PC-3 (cell line): ENCODE measurements at places on chromosomes 1 and 21.
A peak's percentile ranks its signal among the peaks of the same experiment; 100 is the strongest.

GRCh38 chr1:223062177-223062576 lies 80.9 kb downstream of the TLR5 start:
- peaks cover 10% of the 10 kb centered on the region; the same call in 1 of the 2 replicates for H3K27me3 ChIP-seq
- H3K4me1 ChIP-seq = no peaks in the 10 kb centered on the region
- DNase-seq = peak; percentile 31
- no peaks in the 10 kb centered on the region for H3K36me3 ChIP-seq
- H3K4me3 ChIP-seq = no peak overlapping the region

GRCh38 chr1:24902471-24902891 lies 27.6 kb downstream of the RUNX3 start:
- DNase-seq = no peak
- H3K36me3 ChIP-seq = no peaks in the 10 kb centered on the region
- H3K27me3 ChIP-seq = no peaks in the 10 kb centered on the region
- no peak overlapping the region for H3K4me3 ChIP-seq
- H3K4me1 ChIP-seq = no peaks in the 10 kb centered on the region

GRCh38 chr1:182601416-182601786 lies 2.8 kb downstream of the RGS16 start:
- peaks cover 7% of the 10 kb centered on the region for H3K4me1 ChIP-seq
- 0 out of 2 replicates have a peak, but pooled peaks cover 3% of the 10 kb centered on the region for H3K36me3 ChIP-seq
- no peak overlapping the region for H3K27ac ChIP-seq

GRCh38 chr21:31397030-31397429 lies 53.0 kb upstream of the TIAM1 start:
- H3K27ac ChIP-seq = no peak overlapping the region
- H3K36me3 ChIP-seq = no peaks in the 10 kb centered on the region
- H3K4me3 ChIP-seq = no peak overlapping the region
- no peak for DNase-seq
- H3K27me3 ChIP-seq = no peaks in the 10 kb centered on the region

- H3K36me3 ChIP-seq = peaks cover 2% of the 10 kb centered on the region; the same call in 1 of the 2 replicates
- peaks cover 35% of the 10 kb centered on the region for H3K4me1 ChIP-seq
- no peak overlapping the region for H3K27ac ChIP-seq
- no peak overlapping the region for H3K4me3 ChIP-seq
- DNase-seq = peak; percentile 29
Observed at GRCh38 chr1:204296431-204296988, 63.2 kb downstream of the PLEKHA6 start.

GRCh38 chr1:196136396-196136795 lies 471.8 kb downstream of the KCNT2 start:
- no peak overlapping the region for H3K27ac ChIP-seq
- H3K4me3 ChIP-seq = no peak overlapping the region
- no peaks in the 10 kb centered on the region for H3K27me3 ChIP-seq
- no peaks in the 10 kb centered on the region for H3K4me1 ChIP-seq
- DNase-seq = no peak
- H3K36me3 ChIP-seq = no peaks in the 10 kb centered on the region

DNA sequence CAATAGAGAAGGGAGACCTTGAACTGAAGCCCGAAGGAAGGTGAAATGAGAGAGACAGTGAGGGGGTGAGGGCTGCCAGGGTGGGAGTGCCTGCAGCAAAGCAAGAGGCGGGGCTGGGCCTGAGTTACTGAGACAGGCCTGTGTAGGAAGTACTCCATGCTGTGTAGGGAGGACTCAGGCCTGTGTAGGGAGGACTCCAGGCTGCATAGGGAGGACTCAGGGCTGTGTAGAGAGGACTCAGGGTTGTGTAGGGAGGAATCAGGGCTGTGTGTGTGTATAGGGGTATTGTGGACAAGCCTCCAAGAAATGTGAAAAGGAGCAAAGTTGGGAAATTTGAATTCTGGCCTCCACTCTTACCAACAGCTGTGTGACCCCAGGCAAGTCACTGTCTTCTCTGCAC lies 133.8 kb upstream of the CACNA1E start:
- H3K27ac ChIP-seq = no peak overlapping the region
- H3K27me3 ChIP-seq = peaks cover 8% of the 10 kb centered on the region; the same call in 1 of the 2 replicates
- no peak for DNase-seq
- H3K4me3 ChIP-seq = no peak overlapping the region
- no peaks in the 10 kb centered on the region for H3K36me3 ChIP-seq

- no peak for DNase-seq
- peaks cover 34% of the 10 kb centered on the region; the same call in 1 of the 2 replicates for H3K36me3 ChIP-seq
- H3K4me1 ChIP-seq = peaks cover 18% of the 10 kb centered on the region
- H3K4me3 ChIP-seq = peak overlapping the region; percentile 87
- no peaks in the 10 kb centered on the region for H3K27me3 ChIP-seq
- H3K27ac ChIP-seq = no peak overlapping the region; the same call in 1 of the 2 replicates
Observed at GRCh38 chr1:161176468-161177111, 717 bp downstream of the B4GALT3 start.

DNA sequence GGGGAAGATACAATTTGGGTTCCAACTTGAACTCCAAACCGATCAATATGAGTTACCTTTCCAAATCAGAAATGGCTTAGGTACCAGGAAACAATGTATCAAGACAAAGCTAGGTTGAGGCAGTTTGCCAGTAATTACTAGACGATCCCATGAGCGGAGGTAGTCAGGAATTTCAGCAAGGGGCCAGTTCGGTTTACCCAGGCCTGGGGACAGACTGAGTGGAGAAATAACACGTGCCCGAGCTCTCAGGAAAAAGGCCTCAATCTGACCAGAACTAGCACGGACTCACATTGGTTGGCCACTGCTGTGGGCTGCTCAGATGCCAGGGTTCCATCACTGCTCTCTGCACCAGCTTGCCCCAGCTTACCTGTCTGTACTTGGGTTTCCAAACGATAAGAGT lies 15.3 kb downstream of the CLSTN1 start:
- H3K27ac ChIP-seq = no peak overlapping the region
- no peak for DNase-seq
- no peaks in the 10 kb centered on the region for H3K27me3 ChIP-seq
- H3K4me3 ChIP-seq = no peak overlapping the region
- no peaks in the 10 kb centered on the region for H3K36me3 ChIP-seq
- H3K4me1 ChIP-seq = no peaks in the 10 kb centered on the region

GRCh38 chr1:178037510-178038253 lies 56.2 kb upstream of the RASAL2 start:
- peak; percentile 72 for DNase-seq
- no peaks in the 10 kb centered on the region for H3K36me3 ChIP-seq
- H3K27me3 ChIP-seq = no peaks in the 10 kb centered on the region
- H3K4me3 ChIP-seq = peak overlapping the region; percentile 69
- peak overlapping the region; percentile 26; the same call in 1 of the 2 replicates for H3K27ac ChIP-seq
- H3K4me1 ChIP-seq = peaks cover 12% of the 10 kb centered on the region
